AG09309 (cell line): ENCODE measurements at places on chromosomes 5 and 9.

- DNase-seq = no peak
These were observed 265.4 kb downstream of the RASEF start for GRCh38 chr9:82797534-82797933.

- DNase-seq = no peak
These were observed 259.7 kb upstream of the ZNF608 start for GRCh38 chr5:125006011-125006685.

DNA sequence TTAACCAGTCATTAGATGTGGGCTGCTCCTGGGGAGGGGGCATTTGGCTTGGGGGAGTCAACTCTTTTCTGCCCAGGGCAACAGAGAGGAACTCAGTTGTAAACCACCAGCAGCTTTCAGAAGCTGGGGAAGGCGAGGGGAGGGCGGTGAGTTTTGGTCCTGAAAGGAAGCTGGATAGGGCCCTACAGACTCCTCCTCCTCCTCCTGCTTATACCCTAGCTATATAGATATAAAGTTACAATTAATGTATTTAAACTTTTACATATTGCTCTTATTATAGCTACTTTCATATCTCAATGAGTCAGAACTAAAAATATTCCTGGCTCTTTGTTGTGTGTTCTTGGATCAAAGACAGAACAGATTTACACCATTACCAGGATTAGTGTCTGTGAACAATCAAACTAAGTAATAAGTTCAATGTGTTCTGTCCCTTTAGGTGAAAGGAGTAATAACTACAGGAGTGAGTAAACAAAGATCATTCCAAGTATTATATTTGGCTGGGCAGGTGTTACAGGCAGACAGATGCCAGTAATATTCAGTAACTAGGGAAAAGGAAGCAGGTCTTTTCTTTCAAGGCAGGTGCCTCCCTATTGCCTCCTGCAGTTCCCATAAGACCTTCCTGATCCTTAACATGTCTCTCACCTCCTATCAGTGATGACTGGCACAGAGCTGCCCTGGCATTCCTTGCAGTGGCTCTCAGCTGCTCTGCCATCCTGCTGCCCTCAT is 20.5 kb upstream of the VPS13A start:
- no peak for DNase-seq

GRCh38 chr9:131441441-131441840 is 47.6 kb downstream of the PRRC2B start:
- DNase-seq = no peak

DNA sequence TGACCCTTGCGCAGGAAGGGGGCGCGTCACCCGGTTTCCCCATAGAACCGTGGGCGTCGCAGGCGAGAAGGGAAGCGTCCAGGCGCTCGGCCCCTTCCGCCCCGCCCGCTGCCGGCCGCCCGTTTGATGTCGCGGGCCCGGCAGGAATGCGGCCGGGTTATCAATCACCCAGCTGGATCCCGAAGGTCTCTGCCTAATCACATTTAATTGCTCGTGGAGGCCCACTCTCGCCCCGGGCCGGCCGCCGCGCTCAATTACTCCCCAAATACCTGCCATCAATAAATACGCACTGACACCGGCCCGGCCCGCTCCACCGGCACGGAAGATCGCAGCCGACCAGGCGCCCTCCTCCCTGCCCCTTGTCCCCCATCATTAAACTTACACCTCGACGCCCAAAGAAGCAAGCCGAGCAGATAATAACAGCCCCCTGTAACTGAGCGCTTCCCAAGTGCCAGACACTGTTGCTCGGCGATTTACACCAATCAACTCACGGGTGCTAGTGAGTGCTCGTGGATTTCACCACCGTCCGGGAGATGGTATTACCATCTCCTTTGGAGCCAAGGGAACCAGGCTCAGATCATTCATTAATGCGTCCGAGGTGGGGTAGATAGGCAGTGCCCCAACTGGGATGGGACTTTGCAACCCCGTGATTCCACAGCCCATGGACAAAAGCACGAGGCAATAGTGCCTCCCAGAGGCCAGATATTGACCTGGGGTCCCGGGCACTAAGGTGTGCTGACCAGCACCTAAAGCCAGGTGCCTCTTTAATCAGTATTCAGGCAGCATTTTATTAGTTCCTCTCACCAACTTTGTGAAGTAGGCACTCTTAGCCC is 11.3 kb downstream of the MSX2 start:
- no peak for DNase-seq

DNA sequence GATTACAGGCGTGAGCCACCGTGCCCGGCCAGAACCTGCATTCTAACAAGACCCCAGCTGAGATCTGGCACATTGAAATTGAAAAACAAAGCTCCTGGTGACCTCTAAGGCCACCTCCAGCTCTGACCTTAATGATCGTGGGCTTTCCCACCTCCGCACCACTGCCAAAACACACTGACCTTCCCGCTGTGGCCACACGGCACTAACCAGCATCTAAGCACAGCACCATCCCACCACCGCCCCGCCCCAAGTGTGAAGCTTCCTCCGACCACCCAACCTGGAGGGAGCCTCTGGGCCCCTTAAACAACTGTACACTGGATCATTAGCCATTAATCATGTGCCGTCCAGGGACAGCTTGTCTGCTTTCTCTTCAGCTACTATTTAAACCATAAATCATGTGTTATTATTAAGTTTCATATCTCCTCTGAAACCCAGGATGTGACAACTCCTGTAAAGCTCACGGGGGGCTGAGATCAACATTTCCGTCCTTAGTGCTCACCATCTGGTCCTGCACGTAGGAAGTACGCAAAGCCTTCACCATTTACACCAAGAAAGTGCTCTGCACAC is 80.6 kb downstream of the COL23A1 start:
- DNase-seq = no peak
